ENCODE measurements at places on chromosomes 4 and X.

- no peak for DNase-seq
Measured at GRCh38 chr4:93775551-93775950, 53.0 kb upstream of the ATOH1 start.

GRCh38 chr4:169313732-169314131 is 43.0 kb upstream of the SH3RF1 start:
- no peak for DNase-seq

DNA sequence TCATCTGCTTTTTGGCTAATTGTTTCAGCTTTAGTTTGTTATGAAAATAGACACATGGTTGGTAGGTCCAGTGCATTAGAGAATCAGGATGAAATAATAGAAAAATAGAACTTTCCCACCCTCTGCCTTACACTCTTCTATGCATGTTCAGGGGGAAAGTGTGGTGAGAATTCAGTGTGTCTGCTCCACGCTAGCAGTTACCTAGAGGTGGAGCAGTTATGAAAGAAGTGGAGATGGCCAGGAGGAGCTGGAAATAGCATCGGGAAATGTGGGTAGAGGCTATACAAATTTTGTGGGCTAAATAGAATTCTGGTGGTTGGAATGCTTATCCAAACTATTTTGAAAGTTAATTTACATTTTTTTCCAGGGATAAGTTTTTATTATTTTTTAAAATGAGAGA is 91.4 kb upstream of the MAD2L1 start:
- DNase-seq, result no peak

GRCh38 chr4:87461281-87461700 is 38.9 kb downstream of the NUDT9 start:
- no peak for DNase-seq

DNA sequence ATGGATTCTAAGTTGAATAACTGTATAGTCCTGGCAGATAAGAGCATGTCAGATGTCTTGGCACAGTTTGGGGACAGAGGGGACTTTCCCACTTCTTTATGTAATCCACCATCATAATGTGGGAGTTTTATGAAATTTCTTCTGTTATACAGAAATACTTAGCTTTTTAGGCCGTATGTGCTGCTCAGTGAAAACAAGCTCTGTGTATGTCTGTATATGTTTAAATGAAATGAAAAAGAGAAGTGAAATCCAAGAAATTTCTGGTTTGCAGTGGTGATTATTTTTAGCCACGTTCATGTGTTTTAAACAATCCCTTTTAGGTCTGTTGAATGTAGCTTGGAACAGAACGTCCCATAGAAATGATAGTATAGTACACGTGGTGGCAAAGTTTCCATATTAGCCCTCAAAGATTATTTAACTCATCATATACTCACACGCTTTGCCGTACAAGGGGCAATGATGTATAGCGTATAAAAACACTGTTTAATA is 41.0 kb downstream of the GAB1 start:
- DNase-seq, result no peak
